AML-193 (cell line): ENCODE measurements at places on chromosomes 7 and 10.

GRCh38 chr7:96235281-96235680 lies 86.6 kb downstream of the SLC25A13 start:
- DNase-seq = no peak

- DNase-seq = no peak
These were observed 6.2 kb upstream of the TLX1 start for GRCh38 chr10:101124933-101125332.

GRCh38 chr10:24208661-24209431 lies at the start of gene KIAA1217:
KIAA1217 (plus strand) TSS chr10:24209138; CDS start chr10:24209194, 56 bp downstream.
- no peak for DNase-seq

DNA sequence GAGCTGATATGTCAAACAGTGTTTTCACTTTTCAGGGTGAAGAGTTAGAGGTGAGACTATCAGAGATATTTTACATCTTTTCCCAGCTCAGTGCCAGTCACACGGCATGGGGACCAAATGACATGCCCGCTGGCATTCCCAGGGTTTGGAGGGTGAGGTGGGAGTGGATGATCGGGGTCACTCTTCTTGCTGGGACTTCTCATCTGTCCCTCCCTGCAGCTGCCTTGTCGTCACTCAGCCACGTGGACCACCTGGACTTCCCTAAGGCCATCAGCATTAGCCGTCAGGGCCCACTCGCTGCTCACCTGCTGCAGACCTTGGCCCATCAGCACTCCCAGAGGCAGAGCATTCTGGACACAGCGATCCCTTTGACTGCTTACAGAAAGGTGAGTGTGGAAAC lies 301.8 kb downstream of the DNAJB6 start:
- DNase-seq = no peak

DNA sequence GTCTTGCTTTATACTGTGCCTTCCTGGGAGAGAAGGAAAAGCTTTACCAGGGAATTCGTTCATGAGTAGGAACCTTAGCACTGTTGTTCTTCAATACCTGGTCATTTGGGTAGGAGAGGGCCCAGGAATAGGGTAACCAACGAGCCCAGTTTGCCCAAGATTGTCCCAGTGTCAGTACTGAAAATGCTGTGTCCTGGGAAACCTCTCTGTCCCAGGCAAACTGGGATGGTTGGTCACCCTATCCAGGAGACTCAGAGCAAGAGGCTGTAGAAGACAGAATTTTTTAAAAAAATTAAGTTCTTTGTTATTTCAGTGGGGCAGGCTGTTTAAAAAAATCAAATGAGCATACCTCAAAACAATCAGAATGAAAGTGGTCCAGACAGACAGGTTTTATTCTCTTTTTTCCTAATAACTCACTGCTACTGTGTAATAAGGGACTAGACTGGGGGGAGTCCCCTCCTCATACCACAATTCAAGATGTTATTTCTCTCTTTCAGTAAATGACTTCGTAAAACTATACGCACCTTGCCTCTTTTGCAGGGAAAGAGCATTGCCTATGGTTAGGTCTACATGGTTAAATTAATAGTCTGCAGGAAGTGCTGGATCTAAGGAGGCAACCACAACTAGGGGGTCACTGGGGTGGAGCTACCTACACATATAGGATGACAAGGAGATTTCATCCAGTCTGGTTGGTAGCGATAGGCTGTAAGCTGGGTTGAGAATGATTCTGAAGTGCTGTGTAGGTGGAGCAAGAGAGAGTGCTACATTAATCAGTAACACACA lies 41.1 kb upstream of the FAM133B start:
- DNase-seq = no peak

- DNase-seq = no peak
These were observed 142.2 kb upstream of the INSYN2A start for GRCh38 chr10:127338399-127339110.

GRCh38 chr7:155201325-155202087 lies 96.2 kb upstream of the INSIG1 start:
- DNase-seq = no peak

- no peak for DNase-seq
These were observed 1.0 kb upstream of the GNA12 start for GRCh38 chr7:2845034-2845592.

DNA sequence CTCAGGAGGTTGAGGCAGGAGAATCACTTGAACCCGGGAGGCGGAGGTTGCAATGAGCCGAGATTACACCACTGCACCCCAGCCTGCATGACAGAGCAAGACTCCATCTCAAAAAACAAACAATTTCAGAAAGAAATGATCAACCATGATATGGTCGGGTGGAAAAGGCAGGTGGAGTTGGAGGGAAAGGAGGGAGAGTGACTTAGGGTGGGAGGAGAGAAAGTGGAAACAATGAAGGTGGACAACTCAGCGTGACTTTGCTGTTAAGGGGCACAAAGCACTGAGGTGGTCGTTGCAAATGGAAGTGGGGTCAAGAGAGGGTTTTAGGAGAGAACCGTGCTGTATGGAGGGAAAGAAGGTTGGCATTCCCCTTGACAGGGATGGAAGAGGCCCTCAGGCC lies 30.0 kb upstream of the FXYD4 start:
- no peak for DNase-seq

DNA sequence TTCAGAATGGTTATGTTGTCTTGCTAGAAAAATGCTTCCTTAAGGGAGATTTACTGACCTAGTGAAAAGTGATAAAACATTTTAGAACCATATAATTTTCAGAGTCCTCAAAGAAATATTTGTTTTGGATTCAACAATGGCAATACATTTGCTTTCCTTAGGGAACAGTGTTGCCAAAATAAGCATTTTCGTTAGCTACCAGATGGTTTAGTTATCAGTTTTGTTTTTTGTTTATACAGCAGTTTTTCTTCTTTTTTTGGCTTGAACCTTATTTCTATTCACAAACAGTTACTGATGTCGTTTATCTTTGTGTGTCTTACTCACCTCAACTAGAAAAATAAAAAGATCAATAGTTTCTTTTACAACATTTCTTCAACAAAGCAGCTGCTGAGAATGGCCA lies 48.6 kb downstream of the EXOC4 start:
- DNase-seq = no peak

DNA sequence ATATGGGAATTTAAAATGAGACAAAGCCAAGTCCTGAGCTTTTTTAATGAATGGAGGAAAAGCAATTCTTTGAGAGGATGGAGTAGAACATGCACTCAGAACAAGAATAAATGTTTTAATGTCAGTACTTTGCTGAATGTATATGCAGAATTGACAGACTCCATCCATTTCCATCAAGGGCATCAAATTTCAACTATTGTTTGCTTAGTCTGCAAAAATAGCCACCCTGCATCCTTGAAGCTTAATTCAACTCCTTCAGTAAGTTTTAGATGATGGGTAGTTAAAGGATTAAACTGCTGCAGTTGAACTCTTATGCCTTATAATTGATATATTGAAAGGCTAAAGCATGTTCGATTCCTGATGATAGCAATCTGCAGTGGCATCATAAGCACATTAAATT lies 99.7 kb upstream of the IFRD1 start:
- DNase-seq = no peak

- DNase-seq = no peak
These were observed 137.4 kb upstream of the SEMA3D start for GRCh38 chr7:85324145-85324799.

DNA sequence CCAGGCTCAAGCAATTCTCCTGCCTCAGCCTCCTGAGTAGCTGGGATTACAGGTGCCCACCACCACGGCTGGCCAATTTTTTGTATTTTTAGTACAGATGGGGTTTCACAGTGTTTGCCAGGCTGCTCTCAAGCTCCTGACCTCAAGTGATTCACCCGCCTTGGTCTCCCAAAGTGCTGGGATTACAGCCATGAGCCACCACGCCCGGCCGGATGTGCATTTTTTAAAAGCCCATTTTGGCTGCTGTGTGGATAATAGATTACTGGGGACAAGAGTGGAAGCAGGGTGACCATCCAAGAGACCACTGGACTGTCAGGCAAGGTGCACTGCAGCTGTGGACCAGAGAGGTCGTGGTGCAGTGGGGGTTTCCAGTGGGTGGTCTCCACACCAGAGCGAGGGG lies 21.4 kb downstream of the HKDC1 start:
- DNase-seq = no peak

DNA sequence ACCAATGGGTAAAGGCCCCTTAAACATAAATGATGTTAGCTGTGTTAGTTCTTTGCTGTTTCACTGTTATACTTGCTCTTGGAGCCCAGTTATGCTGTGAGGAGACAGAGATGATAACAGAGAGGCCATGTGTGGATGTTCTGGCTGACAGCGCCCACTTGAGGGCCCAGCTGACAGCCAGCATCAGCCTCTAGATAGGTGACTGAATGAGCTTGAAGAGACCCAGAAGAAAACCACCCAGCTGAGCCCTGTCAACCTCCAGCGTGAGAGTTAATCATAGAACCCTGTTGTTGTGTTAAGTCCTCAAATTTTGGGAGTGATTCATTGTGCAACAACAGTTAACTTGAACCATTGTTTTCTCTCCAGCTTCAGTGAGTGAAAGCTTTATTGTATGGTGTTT lies 91.7 kb downstream of the GLRX3 start:
- DNase-seq = no peak

DNA sequence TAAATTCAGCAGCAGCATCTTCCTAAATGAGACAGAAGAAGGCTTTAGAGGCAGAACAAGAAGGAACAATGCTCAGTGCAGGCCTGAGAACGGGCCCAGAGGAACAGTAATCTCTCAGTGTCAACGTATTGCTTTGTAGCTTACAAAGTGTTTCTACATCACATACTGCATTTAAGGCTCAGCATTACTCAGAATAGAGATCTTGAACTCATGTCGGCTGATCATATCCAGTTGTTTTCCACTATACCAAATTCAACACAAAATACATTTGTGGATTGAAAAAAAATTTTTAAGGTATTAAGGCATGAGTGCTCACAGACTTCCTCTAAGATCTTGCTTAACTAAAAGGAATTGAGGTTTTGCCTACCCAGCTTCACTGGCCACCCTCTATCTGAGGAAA lies 325.1 kb downstream of the HPSE2 start:
- no peak for DNase-seq

- no peak for DNase-seq
These were observed 9.1 kb upstream of the RALA start for GRCh38 chr7:39614299-39614698.

- peak; percentile 15 for DNase-seq
These were observed 10.7 kb downstream of the IRF5 start for GRCh38 chr7:128948312-128948973.

- no peak for DNase-seq
These were observed 21.4 kb downstream of the BZW2 start for GRCh38 chr7:16667355-16667754.
